Activated CD4-positive, alpha-beta T cell treated with anti-CD3 and anti-CD28 coated beads for 48 hours (primary cell): ENCODE measurements at places on chromosomes 5 and 9.
A peak's percentile ranks its signal among the peaks of the same experiment; 100 is the strongest.

DNA sequence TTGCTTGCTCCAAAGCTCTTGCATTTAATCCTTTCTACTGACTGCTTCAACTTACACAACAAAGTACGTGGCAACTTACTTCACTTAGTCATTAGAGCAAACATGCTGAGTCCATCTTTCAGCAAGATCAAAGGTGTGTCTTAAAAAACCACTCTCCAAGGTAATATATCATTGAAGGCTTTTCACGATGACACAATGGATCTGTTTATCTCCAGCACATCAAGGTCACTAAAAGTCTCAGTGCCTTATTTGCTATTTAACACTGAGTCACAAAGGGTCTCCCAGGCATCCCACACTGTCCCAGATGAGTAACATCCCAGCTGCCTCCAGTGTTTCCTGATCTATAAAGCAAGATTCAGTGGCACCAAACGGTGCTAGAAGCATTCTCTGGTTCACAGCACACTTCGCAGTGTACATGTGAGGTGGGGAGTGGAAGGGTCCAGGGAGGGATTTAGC, 3.7 kb upstream of the CLK4 start:
- DNase-seq: no peak

GRCh38 chr9:134634667-134635230, 6.9 kb upstream of the COL5A1 start:
- DNase-seq: no peak

- no peak for DNase-seq
Observed at GRCh38 chr5:17620627-17621026, 10.4 kb downstream of the TAF11L12 start.

GRCh38 chr5:135333732-135334515, 65.1 kb downstream of the MACROH2A1 start:
- DNase-seq: no peak

- DNase-seq: peak; percentile 31
Observed at GRCh38 chr9:38066914-38067858, 1.8 kb downstream of the SHB start.

DNA sequence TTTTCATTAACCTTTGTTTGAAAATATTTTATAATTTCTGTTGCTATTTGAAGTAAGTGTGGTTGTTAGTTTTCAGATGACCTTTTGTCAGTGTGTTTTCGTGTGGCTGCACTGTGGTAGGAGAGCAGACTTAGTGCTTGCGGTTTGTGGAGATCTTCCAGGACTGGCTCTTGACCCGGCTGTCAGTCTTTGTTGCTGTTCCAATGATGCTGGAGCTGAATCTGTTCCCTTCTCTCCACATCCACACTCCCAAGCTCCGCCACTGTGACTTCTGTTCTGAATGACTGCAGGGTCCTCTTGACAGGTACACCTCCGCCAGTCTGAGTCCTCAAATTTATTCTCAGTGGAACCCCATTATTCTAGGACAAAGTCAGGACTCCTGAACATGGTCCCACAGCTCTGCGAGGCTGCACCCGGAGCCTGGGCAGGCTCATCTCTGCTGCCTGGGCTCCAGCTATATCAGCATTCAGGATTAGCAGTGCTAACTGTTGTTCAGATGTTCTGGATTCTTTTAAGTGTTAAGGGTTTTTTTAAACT, 126.0 kb downstream of the WNK2 start:
- peak; percentile 0 for DNase-seq

- no peak for DNase-seq
Observed at GRCh38 chr5:103519550-103519949, 43.0 kb downstream of the NUDT12 start.

GRCh38 chr5:78771260-78772205, 123.0 kb upstream of the LHFPL2 start:
- no peak for DNase-seq

DNA sequence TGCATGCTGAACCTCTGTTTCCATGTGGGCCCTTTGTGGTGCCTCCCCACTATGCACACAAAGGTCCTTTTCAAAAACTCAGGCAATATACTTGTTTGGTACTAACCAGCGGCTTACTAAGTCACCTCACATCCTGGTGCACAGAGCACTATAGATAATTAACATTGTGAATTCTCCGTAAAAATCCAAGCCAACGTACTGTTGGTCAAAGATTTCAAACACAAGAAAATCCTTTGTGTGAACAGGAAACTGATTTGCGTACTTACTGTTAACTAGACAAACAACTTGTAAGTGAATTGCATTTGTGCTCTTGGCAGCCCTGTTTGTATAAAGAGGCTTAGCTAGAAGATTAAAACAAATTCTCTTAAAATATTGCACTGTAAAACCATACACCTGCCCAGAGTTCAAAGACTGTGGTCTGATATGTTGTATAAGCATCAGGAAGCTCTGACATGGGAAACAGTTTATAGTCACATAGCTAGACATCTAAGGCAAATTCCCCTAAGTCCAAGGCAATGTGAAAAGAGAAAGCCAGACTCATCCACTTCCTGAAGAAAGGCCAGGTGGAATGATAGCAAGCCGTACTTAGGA, 125.0 kb upstream of the SLC12A2 start:
- no peak for DNase-seq

GRCh38 chr5:2017540-2018389, 135.0 kb upstream of the IRX4 start:
- DNase-seq: peak; percentile 57

DNA sequence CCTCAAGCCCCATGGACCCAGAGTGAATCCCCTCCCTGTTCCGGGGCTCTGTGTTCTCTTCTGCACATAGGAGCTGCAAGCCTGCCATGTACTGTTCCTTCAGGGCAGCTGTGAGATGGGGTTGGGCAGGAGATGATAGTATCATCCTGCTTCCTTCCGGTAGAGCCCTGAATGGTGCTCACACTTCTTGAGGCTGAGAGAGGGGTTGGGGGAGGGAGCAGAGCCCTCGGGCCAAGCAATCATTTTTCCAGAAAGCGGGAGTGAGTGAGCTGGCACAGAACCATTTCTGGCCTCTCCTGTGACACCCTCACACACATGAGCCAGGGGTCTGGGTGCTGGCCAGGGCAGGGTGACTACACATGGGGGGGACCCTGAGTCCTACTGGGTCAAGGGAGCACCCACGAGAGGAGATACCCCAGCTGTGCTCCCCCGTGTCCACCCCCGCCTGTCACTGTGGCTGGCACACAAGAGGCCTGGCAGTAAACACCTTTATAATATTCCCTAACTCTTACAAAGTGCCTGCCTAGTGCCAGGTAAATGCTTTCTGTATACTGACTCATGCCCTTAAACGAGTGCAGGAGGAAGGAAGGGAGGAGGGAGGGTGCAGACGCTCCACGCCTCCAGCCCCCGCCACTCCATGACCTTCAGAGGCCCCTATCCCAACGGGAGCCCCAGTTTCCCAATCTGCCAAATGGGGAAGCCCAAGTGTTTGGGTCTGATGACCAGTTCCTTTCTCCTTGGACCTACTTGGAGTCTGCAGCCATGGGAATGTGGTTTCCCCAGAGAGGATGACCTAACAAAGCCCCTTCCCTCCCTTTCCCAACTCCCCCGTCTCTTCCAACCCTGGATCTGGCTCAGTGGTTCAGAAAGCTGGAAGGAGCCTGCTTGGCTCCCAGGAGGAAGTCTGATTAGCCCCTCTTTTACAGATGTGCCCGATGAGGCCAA, 15.5 kb downstream of the AKNA start:
- DNase-seq: peak; percentile 46

DNA sequence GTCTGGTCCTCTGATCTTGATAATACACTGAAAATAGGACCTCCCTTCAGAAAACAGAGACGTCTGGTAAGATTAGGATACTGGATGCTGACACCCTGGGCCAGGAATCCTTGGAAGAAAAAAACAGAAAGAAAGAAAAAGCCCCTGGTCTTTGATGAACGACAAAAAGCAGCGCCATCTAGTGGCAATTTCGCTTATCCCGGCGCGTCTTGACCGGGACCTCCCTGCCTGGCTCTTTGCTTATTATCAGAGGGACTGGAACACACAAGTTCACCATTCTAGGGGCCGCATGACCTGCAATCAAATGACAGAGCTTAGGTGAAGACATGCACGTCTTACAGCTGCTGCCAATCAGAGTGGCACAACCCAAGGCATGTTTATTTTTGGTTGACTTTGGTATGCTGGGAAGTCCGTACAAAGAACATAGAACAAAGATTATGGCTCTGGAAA, 114.9 kb upstream of the NFIB start:
- peak; percentile 66 for DNase-seq

- no peak for DNase-seq
Observed at GRCh38 chr5:135307143-135307903, 91.7 kb downstream of the MACROH2A1 start.

- DNase-seq: no peak
Observed at GRCh38 chr5:75961818-75962217, 121.4 kb upstream of the SV2C start.

DNA sequence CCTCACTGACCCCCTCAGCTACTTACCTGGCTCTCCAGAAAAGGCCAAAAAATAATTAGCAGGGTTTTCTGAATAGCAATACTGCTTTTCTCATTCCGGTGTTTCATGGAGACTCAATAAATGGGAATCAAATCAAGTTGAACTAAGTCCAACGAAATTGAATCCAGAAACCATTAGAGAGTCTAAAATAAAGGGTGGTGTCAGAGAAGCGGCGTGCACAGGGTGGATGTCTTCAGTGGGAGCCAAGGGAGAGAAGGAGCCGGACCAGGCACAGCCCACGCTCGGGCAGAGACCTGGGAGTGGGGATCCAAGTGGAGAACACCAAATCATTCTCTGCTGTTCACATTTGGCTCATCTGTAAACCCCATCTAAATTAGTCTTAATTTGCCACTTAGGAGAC, 40.2 kb upstream of the WWC1 start:
- DNase-seq: no peak

DNA sequence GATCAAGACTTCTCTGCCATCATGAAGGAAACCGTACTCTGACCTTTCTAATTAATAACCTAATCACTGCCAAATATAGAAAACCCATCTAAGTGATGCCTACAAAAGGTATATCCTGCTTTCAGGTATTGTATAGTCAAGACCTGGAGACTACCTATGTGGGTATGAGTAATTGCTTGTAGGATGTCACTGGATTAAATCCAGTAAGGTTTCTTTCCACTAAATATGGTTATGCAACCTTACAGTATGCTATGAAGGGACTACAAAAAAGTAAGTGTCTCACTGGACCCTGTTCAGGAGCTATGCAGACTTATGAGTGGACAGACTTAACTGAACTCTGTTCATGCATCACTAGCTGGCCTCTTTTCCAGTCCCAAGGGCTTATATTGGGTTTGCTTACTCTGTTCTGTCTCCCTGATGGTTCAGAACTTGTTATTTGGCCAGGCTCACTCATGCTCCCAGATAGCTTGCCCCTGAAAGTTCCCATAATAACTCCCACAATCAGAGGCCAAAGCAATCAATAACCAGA, 51.1 kb downstream of the PDE6A start:
- no peak for DNase-seq

DNA sequence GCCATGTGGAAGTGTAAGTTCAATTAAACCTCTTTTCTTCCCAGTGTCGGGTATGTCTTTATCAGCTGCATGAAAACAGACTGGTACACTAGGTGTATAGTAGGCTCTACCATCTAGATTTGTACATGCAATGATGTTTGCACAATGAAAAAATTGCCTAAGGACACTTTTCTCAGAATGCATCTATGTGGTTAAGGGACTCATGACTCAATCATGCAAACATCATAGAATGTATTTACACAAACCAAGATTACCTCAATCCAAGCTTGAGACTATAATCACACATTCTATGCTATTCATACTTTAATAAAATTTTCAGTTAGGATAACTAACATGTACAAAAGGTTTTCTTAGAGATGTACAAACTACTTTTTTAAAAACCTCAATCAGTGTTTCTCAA, 1164.5 kb downstream of the CDH12 start:
- no peak for DNase-seq

DNA sequence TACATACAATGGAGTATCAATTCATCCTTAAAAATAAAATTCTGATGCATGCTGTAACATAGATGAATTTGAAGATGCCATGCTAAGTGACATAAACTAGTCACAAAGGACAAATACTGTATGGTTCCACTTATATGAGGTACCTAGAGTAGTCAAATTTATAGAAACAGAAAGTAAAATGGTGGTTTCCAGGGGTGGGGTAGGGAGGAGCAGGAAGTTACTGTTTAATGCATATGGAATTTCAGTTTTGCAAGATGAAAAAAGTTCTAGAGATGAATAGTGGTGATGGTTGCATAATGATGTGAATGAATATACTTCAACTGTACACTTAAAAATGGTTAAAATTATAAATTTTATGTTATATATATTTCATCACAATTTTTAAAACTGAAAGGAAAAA, 57.3 kb upstream of the FNIP1 start:
- DNase-seq: no peak

- DNase-seq: no peak
Observed at GRCh38 chr5:124480964-124481363, 265.5 kb downstream of the ZNF608 start.

- DNase-seq: no peak
Observed at GRCh38 chr9:14400658-14400995, 86.7 kb upstream of the NFIB start.

DNA sequence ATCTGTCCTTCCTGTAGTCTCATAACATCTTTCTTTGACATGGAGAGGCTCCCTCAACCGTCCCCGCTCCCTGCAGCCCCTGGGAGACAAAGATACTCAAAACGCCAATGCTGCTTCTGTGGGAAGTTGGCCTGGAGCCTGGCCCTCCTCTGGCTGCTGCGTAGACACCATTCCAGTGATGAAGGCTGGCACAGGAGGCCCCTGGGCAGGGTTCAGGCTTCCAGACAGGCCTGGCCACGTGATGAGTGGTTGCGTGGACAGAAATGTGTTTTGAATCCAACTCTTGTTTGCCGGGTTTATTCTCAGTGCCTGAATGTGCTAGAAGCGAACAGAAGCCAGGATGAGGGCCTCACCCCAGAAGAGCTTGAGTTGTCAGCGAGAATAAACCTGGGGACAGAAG, 43.2 kb upstream of the NKX2-5 start:
- no peak for DNase-seq

DNA sequence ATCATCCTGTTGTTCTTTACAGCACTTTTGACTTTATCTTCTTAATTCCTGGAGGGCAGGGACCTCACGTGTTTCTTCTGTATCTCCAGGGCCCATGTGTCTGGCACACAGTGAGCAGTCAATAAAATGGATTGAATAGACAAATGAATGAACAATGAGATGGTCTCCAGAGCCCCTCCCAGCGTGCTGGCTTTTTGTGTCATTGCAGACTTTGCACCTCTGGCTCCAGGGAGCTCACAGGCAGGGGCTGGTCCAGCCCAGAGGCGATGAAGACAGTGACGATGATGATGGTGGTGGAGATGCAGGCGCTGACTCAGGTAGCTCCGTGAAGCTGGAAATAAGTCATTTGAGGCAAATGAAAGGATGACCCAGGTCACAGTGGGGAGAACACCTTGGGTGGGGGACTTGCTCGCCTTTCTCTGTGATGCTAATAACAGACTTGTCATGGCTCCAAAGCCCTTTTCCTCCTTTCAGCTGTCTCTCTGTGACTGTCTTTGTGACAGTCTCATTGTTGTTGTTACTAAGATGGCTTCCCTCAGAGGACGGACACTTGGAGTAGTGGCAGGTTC, 30.4 kb upstream of the FABP6 start:
- DNase-seq: no peak
